ENCODE measurements at places on chromosomes 2 and 18.

DNA sequence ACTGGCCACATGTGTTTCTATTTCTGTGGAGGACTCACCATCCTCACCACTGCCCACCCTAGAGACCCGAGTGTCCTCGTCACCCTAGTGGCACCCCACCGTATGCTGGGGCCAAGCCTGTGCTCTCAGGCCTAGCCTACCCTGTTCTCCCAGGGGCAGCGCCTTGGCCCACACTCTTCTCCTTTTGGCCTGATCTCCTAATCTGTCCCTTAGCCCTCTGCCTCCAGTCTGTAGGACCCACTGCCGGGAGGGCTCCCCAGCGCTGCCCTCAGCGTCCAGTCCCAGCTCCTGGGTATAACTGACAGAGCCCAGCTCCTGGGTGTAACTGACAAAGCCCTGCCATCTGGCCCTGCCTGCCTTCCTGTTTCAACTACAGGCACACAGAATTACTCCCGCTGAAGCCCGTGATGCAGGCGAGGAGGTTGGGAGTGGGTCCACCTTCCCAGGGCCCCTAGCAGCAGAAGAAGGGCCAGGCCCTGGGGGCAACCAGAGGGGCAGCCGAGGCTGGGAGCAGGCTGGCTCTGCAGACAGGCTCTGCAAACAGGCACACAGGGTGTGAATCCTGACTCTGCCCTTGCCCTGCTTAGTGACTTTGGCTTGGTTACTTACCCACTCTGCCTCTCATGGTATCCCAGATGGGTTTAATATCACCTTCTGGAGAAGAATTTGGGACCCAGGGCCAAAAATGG, 25.6 kb upstream of the PTMA start:
- DNase-seq, result no peak

- DNase-seq, result no peak
Measured at GRCh38 chr18:76494231-76495005, 624 bp downstream of the ZNF516 start.

- DNase-seq, result no peak
Measured at GRCh38 chr2:173441222-173441621, 86.5 kb downstream of the CDCA7 start.

GRCh38 chr2:38436227-38436664, 59.2 kb upstream of the ATL2 start:
- DNase-seq, result no peak

DNA sequence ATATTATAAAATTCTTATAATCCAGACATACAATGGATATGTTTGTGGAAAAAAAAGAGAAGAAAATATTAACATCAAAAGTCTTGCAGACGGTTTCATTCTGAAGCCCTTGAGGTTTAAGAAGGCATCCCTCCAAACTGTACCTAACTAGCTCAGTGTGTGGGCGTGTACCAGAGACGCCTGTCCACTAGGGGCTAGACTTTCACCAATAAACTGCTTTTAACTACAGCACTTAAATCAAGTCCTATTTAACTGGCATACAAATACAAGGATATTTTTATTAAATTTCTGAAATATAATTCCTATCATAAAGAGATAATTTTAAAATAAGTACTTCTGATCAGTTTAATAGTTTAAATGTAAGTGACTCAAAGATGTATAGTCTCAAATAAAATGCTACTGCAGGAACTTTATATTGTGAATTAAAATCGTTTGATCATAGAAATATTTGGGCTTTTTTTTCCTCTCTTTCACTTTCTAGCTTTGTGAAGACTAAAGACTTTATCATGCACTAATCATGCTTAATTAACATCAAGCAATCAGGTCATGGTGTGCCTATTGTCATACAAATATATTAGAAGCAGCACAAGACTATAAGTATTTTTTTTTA, 437.7 kb downstream of the SATB2 start:
- no peak for DNase-seq

- no peak for DNase-seq
Measured at GRCh38 chr2:185891804-185892411, 153.3 kb downstream of the FSIP2 start.

- no peak for DNase-seq
Measured at GRCh38 chr2:166867874-166868514, 20.3 kb upstream of the XIRP2 start.

GRCh38 chr2:170073288-170073687, 104.7 kb upstream of the MYO3B start:
- DNase-seq, result no peak

- DNase-seq, result no peak
Measured at GRCh38 chr2:71804281-71804751, 343.3 kb downstream of the CYP26B1 start.

All from effector memory CD4-positive, alpha-beta T cell (primary cell).